Panc1 (cell line): ENCODE measurements at places on chromosomes 2 and 18. TPM values are rescaled to one million over a fixed set of nuclear protein-coding genes. Genes with fewer than 3 reads are reported as not detected.

DNA sequence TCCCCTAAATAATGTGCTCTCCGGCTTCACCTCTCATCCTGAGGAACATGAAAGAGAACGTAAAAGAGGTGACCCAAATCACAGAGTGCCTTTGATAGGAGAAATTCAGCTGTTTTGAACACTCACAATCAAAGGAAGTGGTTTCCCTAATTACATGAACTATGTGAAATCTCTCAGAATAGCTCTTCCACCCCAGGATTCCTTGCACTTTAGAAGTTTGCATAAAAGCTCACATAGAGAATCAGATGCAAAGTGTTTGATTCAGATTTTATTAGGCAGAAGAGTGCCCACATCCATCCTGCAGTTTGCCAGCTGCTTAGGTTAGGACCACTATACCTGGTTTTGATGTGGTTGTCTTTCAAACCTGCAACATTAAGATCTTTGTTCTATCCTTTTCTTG lies 61.0 kb downstream of the MAP3K20 start:
- H3K4me1 ChIP-seq = peaks cover 61% of the 10 kb centered on the region
- DNase-seq = no peak
- no peaks in the 10 kb centered on the region for H3K27me3 ChIP-seq

DNA sequence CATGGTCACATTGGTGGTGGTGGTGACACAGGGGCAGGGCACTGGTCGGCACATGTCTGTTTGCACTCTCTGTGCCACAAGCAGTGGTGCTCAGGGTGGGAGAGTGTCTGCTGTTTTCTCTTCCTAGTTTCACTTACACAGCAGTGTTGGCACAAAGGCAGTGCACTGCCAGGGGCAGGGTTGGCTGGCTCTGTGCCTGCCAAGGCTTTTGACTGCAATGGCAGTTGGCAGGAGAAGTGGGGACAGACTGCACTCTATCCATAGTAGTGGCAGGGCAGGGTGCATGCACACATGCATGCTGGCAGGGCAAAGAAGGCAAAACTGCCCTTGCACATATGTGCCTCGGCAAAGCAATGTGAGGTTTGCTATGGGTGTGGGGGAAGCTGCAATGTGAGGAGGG lies 635.9 kb downstream of the SUCLG1 start:
- H3K27ac ChIP-seq = no peak overlapping the region
- DNase-seq = no peak
- no peaks in the 10 kb centered on the region for H3K27me3 ChIP-seq
- H3K4me3 ChIP-seq = no peak overlapping the region
- H3K4me1 ChIP-seq = no peaks in the 10 kb centered on the region
- H3K36me3 ChIP-seq = no peaks in the 10 kb centered on the region

DNA sequence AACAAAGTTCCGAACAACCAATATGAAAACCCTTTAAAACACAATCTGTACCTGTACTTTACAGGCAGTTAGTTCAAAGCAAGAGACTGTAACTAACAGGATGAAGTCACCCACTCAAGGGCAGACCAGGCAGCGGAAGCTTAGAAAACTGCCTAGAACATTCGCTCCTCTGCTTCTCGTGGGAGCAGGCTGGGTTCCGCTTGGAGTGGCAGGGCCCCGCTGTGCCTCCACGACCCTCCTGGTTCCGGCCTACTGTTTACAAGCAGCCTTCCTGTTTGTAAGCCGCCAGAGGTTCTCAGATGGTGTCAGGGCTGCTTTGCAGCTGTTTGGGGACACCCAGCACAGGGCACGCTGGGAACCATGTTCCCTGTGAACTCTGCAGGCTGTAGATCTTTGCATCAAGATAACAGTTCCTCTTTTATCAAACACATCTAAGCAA lies 31.3 kb downstream of the CIB4 start:
- no peak for DNase-seq
- no peaks in the 10 kb centered on the region for H3K27me3 ChIP-seq
- no peaks in the 10 kb centered on the region for H3K36me3 ChIP-seq
- peak overlapping the region; percentile 48; the same call in 1 of the 2 replicates for H3K27ac ChIP-seq

- no peaks in the 10 kb centered on the region for H3K36me3 ChIP-seq
- peaks cover 6% of the 10 kb centered on the region for H3K4me1 ChIP-seq
- no peak overlapping the region for H3K27ac ChIP-seq
- H3K4me3 ChIP-seq = no peak overlapping the region
- no peak for DNase-seq
These were observed 4.5 kb downstream of the TWIST2 start for GRCh38 chr2:238852206-238852869.

DNA sequence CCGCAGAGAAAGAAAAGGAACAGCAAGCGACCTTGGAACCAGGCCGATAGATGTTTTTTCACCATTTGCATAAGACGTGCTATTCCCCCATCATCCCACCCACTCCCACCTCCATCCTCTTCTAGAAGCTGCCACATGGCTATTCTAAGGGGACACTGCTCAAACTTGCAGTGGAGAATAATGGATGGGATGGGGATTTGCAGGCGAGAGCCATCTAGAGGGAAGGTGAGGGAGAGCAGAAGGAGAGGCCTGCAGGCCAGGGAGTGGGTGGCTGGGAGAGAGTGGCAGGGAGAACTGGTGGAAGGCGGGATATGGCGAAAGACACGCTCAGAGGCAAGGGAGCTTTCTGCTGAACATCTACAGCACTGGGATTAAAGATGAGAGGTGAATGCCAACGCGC lies 84.9 kb downstream of the MAPK4 start:
- H3K4me3 ChIP-seq = no peak overlapping the region
- H3K36me3 ChIP-seq = no peaks in the 10 kb centered on the region
- no peaks in the 10 kb centered on the region for H3K27me3 ChIP-seq

GRCh38 chr2:48180557-48180956 lies 274.3 kb upstream of the FBXO11 start:
- no peaks in the 10 kb centered on the region for H3K4me1 ChIP-seq
- H3K27me3 ChIP-seq = no peaks in the 10 kb centered on the region
- no peak overlapping the region for H3K4me3 ChIP-seq
- DNase-seq = no peak

GRCh38 chr18:48679236-48679635 lies 140.4 kb downstream of the CTIF start:
- H3K4me1 ChIP-seq = no peaks in the 10 kb centered on the region
- no peaks in the 10 kb centered on the region for H3K36me3 ChIP-seq
- H3K27ac ChIP-seq = no peak overlapping the region
- H3K4me3 ChIP-seq = no peak overlapping the region

- peak overlapping the region; percentile 3; the same call in 1 of the 2 replicates for H3K4me3 ChIP-seq
- no peaks in the 10 kb centered on the region for H3K36me3 ChIP-seq
- H3K27me3 ChIP-seq = peaks cover 3% of the 10 kb centered on the region; the same call in 1 of the 2 replicates
- H3K4me1 ChIP-seq = no peaks in the 10 kb centered on the region
These were observed 90.2 kb downstream of the EHD3 start for GRCh38 chr2:31324016-31324633.

DNA sequence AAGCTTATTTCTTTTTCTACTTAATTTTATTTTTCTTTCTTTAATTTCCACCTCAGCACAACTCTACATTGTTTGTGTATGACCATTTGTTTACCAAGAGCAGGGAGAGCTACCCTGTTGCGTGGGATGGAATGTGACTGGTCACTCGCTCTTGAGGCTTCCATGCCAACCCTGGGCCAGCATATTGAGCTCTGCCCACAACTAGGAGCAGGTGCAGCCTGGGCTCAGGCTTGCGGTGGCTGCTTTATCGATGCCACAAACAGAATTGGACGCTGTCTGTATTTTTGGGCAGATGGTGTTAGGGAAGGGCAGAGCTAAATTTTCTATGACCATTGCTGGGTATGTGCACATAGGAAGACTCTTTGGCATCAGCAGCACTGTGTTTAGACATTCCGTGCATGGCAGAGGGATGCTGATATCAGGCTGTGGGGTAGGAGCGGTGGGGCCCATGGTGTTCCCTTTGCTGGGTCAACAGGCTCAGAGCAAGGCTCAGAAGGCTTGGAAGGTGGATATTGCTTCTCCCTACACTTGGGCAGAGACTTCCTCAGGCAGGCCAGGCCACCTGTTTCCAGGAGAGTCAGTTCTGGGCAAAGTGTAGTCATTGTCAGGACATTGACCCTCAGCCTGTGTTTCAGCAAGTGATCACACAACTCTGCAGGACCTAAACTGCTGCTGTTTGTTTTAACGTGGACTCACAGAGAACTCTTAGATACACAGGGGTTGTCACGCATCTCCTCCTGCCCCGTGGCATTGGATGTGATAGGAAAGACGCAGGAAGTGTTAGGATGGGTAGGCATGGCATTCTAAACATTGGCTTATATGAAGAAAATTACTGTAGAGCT lies 40.2 kb downstream of the TMEM182 start:
- H3K4me3 ChIP-seq = no peak overlapping the region
- H3K27me3 ChIP-seq = no peaks in the 10 kb centered on the region
- H3K4me1 ChIP-seq = no peaks in the 10 kb centered on the region
- no peaks in the 10 kb centered on the region for H3K36me3 ChIP-seq
- no peak overlapping the region for H3K27ac ChIP-seq
- DNase-seq = no peak

GRCh38 chr18:25423267-25423666 lies 71.3 kb upstream of the ZNF521 start:
- DNase-seq = no peak
- no peaks in the 10 kb centered on the region for H3K4me1 ChIP-seq
- H3K27ac ChIP-seq = no peak overlapping the region
- no peaks in the 10 kb centered on the region for H3K27me3 ChIP-seq

GRCh38 chr2:235746257-235746934 lies 252.6 kb downstream of the AGAP1 start:
- no peaks in the 10 kb centered on the region for H3K4me1 ChIP-seq
- no peak overlapping the region for H3K27ac ChIP-seq
- peak; percentile 50 for DNase-seq
- H3K4me3 ChIP-seq = no peak overlapping the region

DNA sequence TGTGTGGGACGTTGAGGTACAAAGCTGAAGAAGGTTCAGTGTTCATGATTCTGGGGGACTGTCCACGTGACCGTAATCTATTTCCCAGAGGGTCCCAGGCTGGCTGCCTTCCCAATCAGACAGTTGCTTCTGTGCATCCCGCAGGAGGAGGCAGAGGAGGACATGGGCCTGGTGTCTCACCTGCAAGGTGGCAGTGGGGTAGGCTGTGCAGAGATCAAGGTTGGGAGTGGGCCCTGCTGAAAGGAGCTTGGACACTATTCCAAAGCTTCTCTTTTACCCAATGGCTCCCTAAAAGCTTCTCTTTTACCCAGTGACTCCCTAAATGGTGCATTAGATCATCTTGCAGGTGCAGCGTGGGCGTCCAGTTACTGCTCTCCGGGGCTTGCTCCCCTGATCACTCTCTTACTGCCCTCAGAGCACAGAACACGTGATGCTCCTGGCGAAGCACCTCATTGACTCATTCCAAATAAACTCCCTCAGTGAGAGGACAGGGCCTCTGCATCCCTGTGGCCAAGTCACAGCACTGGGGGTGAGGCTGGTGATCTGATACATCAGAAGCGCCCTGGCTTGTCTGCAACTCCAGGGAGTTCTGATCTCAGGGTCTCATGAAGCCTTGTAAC lies 41.5 kb downstream of the RNF144A start:
- no peak overlapping the region for H3K27ac ChIP-seq
- no peak for DNase-seq
- no peaks in the 10 kb centered on the region for H3K27me3 ChIP-seq
- no peak overlapping the region for H3K4me3 ChIP-seq
- H3K4me1 ChIP-seq = no peaks in the 10 kb centered on the region

DNA sequence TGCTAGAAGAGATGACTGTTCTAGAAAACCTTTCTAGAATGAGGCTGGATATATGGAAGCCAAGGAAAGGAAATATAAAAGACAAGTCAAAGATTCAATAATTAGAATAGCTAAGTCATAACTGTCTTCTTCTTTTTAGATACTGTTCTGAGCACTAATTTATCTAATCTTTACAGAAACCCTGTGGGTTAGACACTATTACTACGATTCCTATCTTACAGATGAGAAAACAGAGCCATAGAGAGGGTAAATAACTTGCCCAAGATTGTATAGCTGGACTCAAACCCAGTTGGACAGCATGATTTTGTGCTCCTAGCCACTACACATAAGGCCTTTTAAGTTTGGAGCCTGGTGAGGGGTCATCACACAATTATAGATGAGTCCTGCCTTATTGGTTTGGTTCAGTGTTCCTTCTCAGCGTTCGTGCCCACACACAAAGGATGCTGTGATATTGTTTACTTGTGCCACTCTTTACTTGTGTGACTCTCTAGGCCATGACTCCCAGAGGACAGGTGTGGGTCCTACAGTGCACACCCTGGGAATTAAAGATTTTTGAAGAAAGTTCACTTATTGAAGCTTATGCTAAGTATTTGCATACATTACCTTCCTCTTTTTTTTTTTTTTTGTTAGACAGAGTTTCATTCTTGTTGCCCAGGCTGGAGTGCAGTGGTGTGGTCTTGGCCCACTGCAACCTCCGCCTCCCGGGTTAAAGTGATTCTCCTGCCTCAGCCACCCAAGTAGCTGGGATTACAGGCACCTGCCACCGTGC lies 153.7 kb downstream of the PRKCE start:
- no peak overlapping the region for H3K4me3 ChIP-seq
- no peaks in the 10 kb centered on the region for H3K27me3 ChIP-seq
- H3K4me1 ChIP-seq = no peaks in the 10 kb centered on the region
- no peaks in the 10 kb centered on the region for H3K36me3 ChIP-seq

DNA sequence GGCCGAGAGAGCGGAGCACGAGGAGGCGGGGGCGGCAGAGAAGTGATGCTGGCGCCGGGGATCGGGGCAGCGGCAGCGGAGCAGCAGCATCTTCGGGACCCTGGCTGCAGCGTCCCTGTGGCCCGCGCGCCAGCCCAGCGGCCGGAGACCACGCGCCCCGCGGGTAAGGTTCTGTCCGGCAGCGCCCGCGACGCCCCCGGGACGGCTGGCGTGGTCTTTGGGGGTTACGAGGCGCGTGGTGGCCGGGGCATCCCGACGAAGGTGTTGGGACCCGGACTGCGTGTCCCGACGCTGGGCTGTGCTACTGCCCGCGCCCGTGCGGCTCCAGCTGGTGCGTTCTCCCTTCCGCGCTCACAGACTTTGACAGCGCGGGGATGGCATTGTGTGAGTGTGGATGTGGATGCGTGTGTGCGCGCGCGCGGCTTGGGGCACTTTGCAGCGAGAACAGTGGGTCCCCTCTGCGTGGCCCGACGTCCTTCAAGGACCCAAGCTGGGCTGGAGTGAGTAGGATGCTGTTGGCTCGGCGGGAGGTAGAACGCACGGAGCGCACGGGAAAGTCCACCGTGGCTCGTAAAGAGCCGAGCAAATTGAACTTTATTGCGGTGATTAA lies 405.0 kb downstream of the XIRP2 start:
- no peaks in the 10 kb centered on the region for H3K36me3 ChIP-seq
- no peak overlapping the region for H3K27ac ChIP-seq
- no peak for DNase-seq
- peaks cover 3% of the 10 kb centered on the region; the same call in 1 of the 2 replicates for H3K4me1 ChIP-seq
- H3K4me3 ChIP-seq = peak overlapping the region; percentile 58

- no peak overlapping the region for H3K4me3 ChIP-seq
- no peaks in the 10 kb centered on the region for H3K27me3 ChIP-seq
- no peaks in the 10 kb centered on the region for H3K36me3 ChIP-seq
- H3K27ac ChIP-seq = no peak overlapping the region
- 0 out of 2 replicates have a peak, but pooled peaks cover 6% of the 10 kb centered on the region for H3K4me1 ChIP-seq
- DNase-seq = no peak
These were observed 39.9 kb downstream of the MAP3K2 start for GRCh38 chr2:127347734-127348392.

The GPAT2 gene
- total RNA-seq = not detected

The ACKR3 gene
- total RNA-seq = not detected

The OTOF gene
- total RNA-seq = 0.41 TPM

The KCNJ13 gene
- total RNA-seq = 1.1 TPM

The ST6GAL2 gene
- not detected for total RNA-seq

The NHEJ1 gene
- total RNA-seq = 18.2 TPM

The GALR1 gene
- not detected for total RNA-seq
